Stimulated activated CD8-positive, alpha-beta memory T cell treated with anti-CD3 and anti-CD28 coated beads, Interleukin-2, amount 100 ng/mL, for 1 hour (primary cell): ENCODE measurements at places on chromosomes 16 and 17.

- DNase-seq: no peak
These were observed 11.0 kb upstream of the C16orf74 start for GRCh38 chr16:85761861-85762260.

DNA sequence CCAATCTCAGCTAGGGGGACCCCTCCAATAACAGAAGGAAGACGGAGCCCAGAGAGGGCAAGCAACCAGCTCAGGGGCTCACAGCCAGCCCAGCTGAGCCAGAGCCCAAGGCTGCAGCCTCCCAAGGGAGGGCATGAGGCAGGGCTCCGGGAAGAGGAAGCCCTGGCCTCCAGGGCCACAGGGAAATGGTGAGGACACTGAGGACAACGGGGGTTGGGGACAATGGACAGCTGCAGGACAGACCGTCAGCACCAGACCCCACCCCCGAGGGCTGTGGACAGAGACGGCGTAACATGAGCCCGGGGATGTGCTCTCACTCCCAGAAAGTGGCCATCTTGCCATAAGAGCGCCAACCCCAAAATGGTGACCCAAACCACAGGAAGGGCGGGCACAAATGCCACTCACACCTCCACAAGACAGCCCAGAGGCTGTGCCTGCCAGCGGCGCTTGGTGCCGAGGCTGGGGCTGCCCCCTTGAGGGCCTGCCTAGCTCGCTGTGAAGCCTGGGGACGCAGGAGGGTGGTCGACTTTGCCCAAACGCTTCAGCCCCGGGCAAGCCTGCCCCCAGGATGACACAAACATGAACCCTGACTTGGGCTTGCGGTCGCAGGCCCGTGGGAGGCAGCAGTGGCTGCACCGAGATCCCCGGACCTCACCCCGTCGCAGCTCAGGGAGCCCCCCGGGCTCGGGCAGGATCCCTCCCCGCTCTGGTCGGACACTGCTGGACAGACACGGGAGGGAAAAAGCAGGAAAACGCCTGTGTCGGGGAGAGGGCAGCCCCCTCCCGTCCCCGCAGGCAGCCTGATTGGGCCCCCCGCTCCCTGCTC, 10.5 kb downstream of the PIMREG start:
- DNase-seq: no peak

- DNase-seq: no peak
These were observed 19.9 kb upstream of the MMD start for GRCh38 chr17:55441544-55441943.

DNA sequence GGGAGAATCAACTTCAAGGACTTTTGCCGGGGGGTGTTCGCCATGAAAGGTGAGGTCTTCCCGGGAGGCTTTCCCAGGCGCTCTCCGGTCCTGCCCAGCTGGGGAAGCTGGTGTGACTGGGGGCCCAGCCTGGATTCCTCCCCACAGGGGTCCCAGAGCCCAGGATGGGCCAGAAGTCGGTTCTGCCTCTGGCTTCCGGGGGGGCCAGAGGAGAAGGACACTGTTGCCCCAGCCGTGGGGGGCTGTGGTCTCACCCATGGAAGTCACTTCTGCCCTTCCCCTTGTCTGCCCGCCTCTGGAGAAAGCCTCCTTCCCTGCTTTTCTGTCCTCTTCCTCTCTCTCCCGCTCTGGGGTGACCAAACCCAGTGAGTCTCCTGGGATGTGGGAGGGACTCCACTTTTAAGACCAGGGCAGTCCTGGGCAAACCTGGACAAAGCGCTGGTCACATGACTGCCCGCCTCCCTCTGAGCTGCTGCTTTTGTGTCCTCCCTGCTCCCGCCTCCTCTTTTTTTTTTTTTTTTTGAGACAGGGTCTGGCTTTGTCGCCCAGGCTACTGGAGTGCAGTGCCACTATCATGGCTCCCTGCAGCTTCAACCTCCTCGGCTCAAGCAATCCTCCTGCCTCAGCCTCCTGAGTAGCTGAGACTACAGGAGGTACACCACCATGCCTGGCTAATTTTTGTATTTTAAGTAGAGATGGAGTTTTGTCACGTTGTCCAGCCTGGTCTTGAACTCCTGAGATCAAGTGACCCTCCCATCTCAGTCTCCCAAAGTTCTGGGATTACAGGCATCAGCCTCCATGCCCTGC, 40.6 kb downstream of the RAB11FIP4 start:
- no peak for DNase-seq

DNA sequence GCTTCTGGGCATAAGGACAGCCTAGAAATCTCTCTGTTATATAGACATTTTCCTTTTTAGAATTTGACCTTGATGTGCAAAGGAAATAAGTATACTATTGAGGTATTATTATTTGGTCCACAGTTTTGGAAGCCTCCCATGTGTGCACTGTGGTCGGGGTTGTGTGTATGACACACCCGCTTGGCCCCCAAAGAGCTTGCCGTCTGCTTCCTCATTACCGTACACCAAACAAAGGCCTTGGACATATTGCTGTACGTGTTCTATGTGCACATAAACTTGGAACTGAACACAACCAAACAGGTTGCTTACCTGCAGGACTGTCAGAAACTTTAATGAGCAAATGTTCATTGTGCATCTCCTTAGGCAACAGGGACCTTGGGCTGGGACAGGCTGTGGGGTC, 38.2 kb downstream of the METRNL start:
- DNase-seq: no peak

DNA sequence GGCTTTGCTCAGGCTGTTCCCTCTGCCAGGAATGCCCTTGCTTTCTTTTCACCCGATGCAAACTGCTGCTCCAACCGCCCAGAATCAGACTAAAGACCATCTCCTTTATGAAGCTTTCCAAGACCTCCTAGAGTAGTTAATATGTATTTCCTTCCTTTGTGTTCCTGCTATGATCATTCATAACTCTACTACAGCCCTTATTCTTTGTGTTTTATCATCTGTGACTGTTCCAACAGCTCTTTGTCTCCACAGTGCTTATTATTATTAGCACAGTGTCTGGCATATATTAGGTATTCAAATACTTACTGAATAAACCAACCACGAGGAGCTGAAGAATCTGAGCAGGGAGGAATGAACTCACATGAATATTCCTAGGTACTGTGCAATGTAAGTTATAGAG, 7.6 kb downstream of the PSME3IP1 start:
- no peak for DNase-seq

DNA sequence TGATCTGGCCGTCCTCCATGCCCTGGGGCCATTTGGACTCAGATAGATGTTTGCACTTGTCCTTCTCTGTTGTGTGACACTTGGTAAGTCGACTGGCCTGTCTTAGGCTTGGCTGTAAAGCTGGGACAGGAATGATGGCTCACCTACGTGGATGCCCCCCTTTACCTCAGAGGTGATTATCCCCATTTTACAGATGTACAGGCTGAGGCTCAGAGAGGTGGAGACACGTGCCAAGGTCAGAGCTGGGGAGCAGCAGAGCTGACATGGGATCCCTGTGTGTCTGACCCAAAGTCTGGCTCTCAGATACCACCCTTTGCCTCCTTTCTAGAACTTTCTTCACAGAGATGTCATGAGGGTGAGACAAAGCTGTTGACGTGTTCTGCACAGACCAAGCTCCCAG, 71.3 kb upstream of the CIBAR2 start:
- DNase-seq: no peak

- no peak for DNase-seq
These were observed 694.3 kb downstream of the KCNJ2 start for GRCh38 chr17:70863436-70864248.

DNA sequence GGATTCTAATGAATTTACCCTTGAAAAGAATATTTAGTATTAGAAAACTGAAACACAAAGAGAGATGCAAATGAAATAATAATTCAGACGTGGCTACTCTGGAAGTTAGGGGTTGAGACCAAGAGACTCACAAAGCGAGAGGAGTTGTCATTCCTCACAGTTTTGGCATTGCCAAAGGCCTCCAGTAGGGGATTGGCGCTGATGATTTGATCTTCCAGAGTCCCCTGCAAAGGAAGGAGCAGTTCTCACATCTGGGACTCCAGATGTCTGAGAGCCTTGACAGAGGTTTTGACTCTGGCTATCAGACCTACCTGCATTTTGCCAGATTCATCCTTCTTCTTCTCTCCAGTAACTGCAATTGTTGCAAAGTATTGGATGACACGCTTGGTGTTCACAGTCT, 6.6 kb downstream of the MYH8 start:
- DNase-seq: no peak

GRCh38 chr17:75689441-75689873, 22.3 kb downstream of the SAP30BP start:
- DNase-seq: no peak

DNA sequence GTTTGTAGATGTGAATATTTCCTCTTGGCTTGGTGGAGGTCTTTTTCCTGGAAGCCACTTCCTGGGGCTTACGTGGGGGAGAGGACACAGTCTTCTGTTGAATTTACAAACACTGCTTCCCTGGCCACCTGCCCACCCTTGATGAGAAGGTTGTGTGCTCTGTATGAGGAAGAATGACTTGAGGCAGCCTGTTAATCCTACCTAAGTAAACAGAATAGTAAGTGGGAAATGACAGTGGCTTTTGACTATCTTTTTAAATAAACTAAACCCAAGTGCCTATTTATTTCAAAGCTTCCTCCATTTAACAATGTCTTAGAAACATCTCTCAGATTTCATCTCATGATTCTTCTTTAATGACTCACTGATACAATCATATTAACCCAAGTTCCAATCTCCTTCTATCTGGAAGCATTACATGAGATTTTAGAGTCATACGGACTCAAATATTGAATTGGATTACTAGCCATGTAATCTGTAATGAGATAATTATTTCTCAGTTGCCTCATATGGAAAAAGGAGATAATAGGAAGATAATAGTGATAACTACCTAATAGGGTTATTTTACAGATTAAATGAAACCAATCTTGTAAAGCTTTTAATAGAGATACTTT, 96.6 kb upstream of the SMIM36 start:
- no peak for DNase-seq

DNA sequence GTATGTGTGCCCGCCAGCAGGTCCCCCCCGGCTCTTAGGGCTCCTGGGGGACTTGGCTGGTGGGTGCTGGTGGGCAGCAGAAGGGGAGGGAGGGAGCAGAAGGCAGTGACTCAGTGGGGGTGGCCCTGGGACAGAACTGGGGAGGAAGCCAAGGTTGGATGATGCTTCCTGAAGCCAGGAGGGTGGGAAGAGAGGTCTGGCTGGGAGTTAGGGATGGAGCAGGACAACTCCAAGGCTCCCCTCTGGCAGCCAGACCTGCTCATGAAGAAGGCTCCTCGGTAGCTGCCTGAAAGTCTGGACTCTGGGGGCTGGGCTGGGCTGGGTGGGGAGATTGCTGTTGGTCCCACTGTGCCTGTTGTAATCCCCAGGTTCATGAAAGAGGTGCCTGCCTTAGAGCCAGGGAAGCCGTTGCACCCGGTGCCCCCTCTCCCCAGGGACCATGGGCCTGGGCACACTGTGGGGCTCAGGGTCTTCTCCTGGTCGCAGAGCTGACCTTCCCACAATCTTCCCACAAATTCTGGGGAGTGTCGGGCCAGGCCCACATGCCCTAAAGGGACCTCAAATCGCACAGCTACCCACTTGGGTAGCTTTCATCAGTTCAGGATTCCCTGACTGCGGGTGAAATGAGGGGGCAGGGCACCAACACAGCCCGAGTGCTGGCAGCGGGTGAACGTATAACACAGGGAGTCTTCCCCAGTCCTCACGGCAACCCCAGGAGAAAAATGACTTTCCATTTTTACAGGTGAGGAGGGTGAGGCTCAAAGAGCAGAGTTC, 1.1 kb upstream of the PLEKHG4 start:
- no peak for DNase-seq

GRCh38 chr17:49440581-49440980, 25.9 kb upstream of the PHB1 start:
- DNase-seq: no peak

- no peak for DNase-seq
These were observed 217.4 kb upstream of the ZFHX3 start for GRCh38 chr16:73265124-73265837.

DNA sequence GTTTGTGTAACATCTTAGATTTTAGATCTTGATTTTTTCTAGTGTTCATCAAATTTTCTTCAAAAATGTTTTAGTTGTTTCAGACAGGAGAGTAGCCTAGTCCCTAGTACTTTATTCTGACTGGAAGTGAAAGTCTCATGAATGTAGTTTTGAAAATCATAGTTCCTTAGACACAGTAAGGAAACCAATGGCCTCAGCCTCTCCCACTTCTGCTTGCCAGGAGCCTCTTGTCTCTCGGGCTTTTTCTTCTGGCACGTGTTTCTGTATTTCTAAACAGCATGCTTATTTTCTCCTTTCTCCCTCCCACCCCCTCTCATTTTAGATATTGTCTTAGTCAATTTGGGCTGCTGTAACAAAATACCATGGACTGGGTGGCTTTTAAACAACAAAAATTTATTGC, 9.8 kb downstream of the SLFN5 start:
- no peak for DNase-seq

DNA sequence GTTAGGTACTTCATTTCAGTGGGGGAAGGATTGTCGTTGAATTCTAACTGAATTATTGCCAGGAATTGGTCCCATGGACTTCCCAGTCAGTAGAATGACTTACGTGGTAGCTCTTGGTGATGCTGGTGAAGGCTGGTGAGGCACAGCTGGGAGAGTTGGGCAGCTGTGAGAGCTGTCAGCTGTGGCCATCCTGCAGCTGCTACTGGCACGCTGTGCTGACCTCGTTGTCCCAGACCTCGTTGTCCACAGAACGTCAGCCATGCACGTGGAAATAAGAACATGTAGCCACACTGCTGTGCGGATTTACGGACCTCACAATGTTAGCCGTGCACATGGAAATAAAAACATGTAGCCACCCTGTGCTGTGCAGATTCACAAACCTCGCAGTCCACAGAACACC, 102.3 kb downstream of the NPIPB11 start:
- DNase-seq: no peak

DNA sequence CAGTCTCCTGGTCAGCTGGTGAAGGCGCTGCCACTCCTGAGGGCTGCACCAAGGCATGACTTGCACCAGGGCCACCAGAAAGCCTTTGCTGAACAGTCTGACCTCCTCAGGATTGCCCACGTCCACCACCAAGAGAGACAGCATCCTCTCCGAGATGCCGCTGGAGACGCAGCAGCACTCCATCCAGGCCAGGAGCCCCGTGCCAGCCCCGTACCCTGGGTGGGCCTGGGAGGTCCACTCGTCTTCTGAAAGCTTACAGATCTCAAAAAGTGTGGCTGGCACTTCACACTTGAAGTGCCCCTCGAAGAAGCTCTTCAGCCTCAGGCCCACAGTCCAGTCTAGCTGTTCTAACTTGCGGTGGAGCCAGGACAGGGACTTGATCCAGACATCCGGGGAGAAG, 6.7 kb downstream of the GEMIN4 start:
- DNase-seq: no peak

DNA sequence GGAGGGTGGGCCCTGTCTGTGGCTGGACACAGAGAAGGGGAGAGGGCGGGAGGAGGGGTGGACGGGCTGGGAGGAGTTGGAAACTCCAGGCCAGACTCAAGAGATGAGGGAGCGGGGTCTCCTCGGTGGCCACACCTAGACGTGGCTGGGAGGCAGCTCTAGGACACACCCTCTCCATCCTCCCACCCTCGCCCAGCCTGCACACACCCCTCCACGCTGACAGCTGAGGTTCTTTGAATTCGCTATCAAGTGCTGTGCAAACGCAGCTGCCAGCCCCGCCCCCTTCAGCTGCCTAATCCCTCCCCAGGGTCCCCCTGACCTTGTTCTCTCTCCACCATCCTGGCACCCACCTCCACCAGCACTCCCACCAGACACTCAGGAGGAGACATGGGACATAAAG, 48.7 kb downstream of the DNAH17 start:
- DNase-seq: no peak
